ENCODE measurements at places on chromosomes 5 and 9.
A peak's percentile ranks its signal among the peaks of the same experiment; 100 is the strongest.

GRCh38 chr5:665541-665955 is 27.6 kb downstream of the TPPP start:
- DNase-seq, result peak; percentile 40

- no peak for DNase-seq
Measured at GRCh38 chr9:79384091-79384490, 187.7 kb upstream of the TLE4 start.

GRCh38 chr5:17189381-17190036 is 27.9 kb upstream of the BASP1 start:
- DNase-seq, result peak; percentile 90

DNA sequence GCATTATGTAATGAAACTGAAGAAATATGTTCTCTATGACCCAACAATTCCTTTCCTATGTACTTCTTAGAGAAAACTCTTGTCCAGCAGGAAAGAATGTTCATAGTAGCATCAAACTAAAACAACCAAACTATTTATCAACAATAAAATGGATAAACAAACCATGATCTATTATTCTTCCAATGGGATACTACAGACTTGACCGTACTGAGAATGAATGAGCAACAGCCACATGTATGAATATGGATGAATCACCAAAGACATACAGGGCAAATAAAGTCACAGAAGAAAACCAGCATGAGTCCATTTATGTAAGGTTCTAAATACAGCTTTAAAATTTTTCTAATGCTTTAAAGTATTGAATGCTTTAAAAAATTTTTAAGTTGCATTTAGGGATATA is 73.6 kb upstream of the SUSD1 start:
- DNase-seq, result no peak

DNA sequence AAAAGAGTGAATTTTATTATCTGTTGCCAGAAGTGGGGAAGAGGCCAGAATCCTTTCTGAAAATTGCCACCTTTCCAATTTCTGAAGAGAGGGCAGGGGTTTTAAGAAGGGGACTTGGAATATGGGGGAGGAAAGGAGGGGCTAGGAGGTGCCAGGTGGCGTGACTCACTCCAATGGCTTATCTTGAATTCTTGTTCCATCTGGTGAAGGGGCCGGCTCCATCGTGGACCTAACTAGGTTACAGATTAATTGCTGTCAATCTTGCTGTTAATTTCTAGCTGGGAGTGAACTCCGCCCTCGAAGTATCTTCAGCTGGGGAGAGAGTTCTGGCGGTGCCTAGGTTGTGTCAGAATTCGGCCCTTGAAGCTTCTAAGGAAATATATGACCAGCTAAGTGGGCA is 138.7 kb downstream of the YTHDC2 start:
- DNase-seq, result no peak

GRCh38 chr9:93387791-93388190 is 63.7 kb upstream of the FAM120A start:
- DNase-seq, result no peak

GRCh38 chr9:126752376-126752775 is 52.5 kb upstream of the ZBTB43 start:
- DNase-seq, result no peak

GRCh38 chr5:59300930-59301329 is 592.6 kb downstream of the PDE4D start:
- no peak for DNase-seq

- no peak for DNase-seq
Measured at GRCh38 chr5:75469017-75469416, 42.4 kb downstream of the CERT1 start.

- no peak for DNase-seq
Measured at GRCh38 chr5:143204474-143205246, 198.8 kb downstream of the NR3C1 start.

DNA sequence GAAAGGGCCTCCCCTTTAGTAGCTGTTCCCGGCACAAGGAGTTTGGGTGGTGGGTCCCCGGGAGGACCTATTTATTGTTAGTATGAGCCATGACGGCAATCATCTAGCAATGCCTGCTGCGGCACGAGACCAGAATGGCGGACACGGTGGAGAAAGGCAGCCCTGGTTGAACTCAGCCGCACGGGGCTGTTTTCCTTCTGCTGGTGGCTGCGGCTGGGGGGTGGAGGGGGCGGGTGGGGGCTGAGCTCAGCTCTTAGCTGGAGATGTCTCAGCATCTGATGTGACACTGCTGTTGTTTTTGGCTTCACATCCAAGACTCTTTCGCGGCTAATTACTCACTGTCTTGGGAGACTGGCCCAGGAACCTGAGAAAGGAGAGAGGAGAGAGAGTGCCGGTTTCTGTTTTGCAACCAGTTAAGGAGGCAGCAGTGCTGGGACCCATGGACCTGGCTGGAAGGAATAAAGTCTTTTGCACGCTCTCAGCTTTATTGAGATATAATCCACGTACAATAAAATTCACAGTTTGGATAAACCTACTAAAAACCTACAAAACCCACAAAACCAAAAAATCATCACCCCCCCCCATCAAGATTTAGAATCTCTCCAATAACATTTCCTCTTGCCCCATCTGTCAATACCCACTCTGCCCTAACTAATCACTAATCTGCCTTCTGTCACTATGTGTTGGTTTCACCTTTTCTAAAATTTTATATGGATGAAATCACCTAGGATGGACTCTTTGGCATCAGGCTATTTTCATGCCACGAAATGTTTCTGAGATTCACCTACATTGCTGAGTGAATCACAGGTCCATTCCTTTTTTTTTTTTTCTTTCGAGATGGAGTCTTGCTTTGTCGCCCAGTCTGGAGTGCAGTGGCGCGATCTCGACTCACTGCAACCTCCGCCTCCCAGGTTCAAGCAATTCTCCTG is 81.8 kb upstream of the NEURL1B start:
- DNase-seq, result peak; percentile 74

DNA sequence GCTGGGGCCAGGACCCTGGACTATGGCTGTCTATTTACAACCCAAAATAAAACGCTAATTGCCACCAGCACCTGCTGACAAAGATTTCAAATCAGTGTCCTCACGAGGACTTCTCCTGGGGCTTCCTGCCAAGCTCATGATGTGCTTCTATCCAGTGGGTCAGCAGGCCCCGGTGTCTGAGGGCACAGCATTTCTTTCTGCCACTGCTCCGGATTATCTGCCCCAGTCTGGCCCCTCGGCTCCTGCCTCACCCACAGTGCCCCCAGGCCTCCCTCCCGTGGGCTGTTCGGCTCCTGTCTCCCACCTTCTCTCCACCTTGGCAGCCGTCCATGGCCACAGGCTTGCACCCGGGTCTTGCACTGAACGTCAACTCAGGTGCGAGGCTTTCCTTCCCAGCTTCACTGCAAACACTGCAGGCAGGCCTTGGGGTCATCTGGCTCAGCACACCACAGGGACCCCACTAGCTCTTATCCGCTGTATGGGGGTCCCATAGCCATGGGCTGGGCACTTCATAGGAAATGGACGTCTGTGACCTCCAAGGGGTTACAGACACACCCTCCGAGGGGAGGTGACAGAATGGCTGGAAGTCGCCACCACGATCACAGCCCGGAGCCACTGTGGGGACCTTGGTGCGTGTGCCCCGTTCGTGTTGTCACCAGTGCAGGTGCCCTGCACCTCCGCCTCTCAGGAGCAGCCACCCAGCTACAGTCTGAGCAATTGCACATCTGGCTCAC is 43.8 kb upstream of the FCN1 start:
- peak; percentile 35 for DNase-seq

DNA sequence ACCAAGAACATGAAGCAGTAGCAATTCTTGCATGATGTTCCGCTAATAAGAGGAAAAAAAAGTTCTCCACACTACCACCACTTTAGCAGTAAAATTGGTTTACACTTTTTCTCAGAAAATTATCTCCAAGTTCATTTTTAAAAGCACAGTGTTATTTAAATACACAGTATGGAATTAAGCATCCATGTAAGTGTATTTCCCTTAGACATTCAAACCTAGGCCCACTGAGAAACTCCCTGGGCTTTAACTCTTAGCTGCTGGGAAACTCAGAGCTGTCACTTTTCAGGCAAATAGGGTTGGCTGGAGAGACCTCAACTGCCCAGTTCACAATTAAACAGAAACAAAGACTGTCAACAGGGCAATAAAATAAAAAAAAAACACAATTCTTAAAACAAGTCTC is 2.7 kb downstream of the GNAQ start:
- no peak for DNase-seq

- no peak for DNase-seq
Measured at GRCh38 chr5:37738057-37738691, 101.7 kb downstream of the GDNF start.

DNA sequence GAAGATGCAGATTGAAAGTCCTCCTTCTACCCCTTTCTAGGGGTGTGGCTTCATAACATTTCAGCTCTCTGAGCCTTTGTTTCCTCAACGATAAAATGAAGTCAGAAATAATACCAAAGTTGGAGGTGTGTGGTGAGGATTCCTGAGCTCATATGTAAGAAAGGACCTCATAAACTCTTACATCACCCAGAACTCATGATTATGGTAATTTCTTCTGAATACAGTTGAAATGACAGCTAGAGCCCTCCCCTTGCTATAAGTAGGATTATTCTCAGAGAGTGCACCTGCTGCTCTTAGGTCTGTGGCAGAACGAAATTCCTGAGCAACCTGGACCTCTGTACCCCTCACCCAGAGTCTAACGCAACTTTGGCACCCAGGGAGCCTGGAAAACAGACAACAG is 291.4 kb upstream of the KLF4 start:
- DNase-seq, result no peak

- DNase-seq, result no peak
Measured at GRCh38 chr5:156401804-156402203, 74.8 kb downstream of the SGCD start.

- DNase-seq, result peak; percentile 88
Measured at GRCh38 chr5:65624571-65625555, at the start of the genes SHLD3 and TRAPPC13. Gene SHLD3 (plus strand): TSS chr5:65625027. CDS start chr5:65629588, 4,561 bp downstream. Gene TRAPPC13 (plus strand): TSS chr5:65625027. CDS start chr5:65625061, 34 bp downstream.

DNA sequence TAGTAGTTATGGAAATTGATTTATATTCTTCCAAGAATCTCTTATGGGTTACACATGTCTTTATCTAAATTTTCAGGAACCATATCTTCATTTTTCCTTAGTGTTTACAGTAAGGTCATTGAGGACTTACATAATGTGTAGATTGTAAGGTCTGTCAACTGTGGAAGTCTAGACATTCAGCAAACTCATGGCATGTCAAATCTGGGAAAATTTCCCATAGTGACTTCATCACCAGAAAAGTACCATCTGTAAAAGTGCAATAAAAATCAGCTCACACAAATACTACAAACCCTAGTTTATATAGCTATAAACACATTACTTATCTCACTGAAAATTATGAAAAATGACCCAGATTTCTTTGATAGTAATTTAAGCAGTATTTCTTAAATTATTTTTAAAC is 419.4 kb downstream of the MTRR start:
- DNase-seq, result no peak

DNA sequence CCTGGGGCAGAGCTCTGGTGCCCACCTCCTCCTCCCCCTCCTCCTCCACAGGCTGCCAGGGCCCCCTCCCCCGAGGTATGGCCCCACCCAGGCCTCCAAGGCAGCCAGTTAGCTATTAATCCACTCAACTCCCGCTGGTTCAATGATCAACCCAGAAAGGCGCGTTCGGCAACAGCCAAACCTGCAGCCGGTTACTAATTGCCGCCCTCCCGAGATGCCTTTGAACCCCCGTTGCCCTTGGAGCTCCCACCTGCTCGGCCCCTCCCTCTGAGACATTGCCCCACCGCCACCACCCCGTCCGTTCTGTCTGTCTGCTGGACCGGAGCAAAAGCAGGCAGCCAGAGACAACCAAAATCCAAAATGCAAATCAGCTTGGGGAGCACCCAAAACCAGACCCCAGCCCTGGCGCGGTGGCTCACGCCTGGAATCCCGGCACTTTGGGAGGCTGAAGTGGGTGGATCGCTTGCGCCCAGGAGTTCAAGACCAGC is 25.8 kb downstream of the NOTCH1 start:
- DNase-seq, result no peak

DNA sequence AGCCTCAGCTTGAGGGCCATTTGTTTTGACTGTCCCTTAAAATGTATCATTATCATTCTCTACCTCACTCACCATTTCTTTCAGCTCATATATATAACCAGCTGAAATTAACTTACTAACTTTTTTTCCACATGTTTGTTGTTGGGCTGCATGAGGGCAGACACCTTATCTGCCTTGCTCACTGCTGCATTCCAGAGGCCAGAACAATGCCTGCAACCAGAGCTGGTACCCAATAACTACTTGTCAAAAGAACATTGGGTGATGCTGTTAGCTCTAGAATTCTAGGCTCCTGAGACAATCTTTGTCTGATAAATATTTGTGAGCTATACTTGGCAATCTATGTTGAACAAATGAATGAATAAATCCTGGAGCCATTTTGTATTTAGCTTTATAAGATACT is 68.3 kb downstream of the HTR4 start:
- no peak for DNase-seq

DNA sequence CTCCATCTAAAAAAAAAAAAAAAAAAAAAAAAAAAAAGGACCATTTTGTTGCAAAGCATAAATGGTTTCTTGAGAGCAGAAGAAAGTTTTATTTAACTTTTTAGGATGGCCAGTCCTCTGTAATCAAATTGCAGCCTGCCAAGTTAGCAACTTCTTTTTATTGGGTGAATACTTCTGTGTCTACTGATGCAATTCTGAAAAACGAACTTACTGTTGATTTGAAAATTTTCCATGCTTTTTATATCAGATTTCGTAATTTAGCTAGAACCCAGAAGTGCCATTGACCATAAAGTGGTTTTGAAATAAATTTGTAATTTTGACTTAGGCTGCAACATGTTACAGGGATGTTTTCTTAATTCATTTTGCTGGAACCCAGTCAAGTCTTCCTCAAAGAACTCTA is 269.1 kb upstream of the ACTBL2 start:
- no peak for DNase-seq

DNA sequence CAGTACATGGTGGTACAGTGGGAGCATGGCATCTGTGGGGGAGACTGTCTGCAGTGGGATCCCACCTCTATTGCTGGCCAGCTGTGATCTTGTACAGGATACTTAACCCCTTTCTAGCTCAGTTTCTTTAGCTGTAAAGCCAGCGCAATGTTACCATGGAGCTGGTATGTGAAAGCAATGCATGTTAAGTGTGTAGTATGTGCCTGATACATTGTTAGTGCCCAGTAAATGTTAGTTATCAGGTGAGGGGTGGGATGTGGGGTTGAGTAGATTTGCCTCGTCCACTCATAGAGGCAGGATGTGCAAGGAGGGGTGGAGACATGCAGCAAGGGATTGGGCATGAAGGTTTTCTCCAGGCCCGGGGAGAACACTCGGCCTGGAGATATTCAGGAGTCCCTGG is 12.3 kb downstream of the ZBED3 start:
- DNase-seq, result no peak

- DNase-seq, result no peak
Measured at GRCh38 chr9:97558701-97559101, 57.2 kb downstream of the TMOD1 start.

- DNase-seq, result no peak
Measured at GRCh38 chr5:113514289-113514635, 768 bp downstream of the YTHDC2 start.

- no peak for DNase-seq
Measured at GRCh38 chr9:75858497-75859092, 31.9 kb upstream of the PCSK5 start.

DNA sequence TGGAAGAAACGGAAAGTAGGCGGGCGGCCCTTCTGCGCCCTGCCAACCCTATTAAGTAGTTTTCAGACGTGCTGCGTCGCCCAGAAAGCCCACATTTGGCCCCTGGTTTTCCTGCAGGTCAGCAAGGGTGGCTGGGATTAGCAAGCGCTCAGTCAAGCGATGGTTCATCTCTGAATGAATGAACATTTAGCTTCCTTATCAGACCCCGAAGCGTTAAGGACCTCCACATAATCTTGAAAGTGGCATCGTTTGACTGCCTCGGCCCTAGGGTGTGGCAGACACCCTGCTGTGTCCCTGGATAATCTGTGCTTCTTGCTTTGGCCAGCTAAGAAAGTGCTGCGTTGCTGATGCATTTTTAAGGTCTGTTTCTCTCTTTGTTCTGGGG is 684 bp downstream of the TOR1B start:
- no peak for DNase-seq

- DNase-seq, result peak; percentile 89
Measured at GRCh38 chr5:2038321-2039179, 155.8 kb upstream of the IRX4 start.
